ENCODE measurements at places on chromosomes 3 and 15. TPM values are rescaled to one million over a fixed set of nuclear protein-coding genes. Genes with fewer than 3 reads are reported as not detected.

DNA sequence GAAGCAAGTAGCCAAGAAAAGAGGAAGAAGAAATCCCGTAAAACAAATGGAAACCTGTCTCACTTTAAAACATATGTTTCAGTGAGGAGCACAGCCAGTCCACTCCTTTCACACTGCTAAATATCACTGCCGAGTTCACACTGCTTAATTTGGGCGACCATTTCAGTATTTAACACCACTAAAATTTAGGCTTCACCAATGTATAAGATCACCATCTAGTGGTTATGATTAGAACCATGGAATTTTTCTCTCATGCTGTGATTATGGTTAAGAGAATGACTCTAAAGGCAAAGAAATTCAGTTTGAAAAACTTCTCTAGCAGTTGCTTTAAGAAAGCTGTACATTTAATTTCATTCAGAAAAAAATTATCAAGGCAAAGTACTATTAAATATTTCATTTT, 16.6 kb downstream of the SLC4A7 start:
- H3K4me3 ChIP-seq, result no peak overlapping the region
- H3K36me3 ChIP-seq, result peaks cover 4% of the 10 kb centered on the region
- no peak overlapping the region for H3K27ac ChIP-seq
- peak; percentile 72 for DNase-seq
- H3K4me1 ChIP-seq, result 0 out of 2 replicates have a peak, but pooled peaks cover 10% of the 10 kb centered on the region

- no peak overlapping the region for H3K4me3 ChIP-seq
- peak; percentile 84 for DNase-seq
- no peaks in the 10 kb centered on the region for H3K36me3 ChIP-seq
- H3K4me1 ChIP-seq, result peaks cover 41% of the 10 kb centered on the region
Measured at GRCh38 chr3:134348524-134348923, 25.7 kb downstream of the AMOTL2 start.

DNA sequence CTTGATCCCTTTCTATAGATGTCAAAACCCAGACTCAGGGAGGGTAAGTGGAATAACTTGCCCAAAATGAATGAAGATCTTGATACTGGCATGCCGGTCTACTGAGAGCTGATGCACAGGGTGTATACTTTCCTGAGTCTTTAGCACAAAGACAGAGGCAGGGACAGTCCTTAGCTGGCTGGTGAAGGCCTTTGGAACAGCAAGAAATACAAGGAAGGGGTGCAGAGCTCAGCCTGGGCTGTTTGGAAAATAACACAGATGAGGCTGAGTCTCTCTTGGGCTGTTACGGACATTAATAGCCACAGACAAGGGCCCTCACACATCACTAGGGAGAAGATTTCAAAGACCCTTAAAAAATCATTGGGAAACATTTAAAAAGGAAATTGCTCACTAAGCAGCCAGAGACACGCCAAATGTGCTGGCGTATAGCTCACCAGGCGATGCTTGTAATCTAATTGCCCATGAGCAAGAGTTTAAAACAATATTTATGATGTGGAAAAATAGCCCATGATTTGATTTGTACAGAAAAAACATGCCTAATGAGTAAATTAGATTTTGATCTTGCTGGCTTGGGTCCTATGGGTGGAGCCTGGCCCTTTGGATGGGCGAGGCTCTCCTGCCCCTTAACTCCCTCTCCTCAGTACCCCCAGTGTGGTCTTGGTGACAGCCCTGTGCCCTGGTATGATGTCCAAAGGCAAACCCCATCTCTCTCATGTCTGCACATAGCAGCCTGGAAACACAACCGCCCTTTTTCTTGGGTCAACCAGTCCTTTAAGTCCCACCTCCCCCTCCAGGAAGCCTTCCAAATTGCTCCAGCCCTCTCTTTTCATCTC, 81.8 kb upstream of the MRPS22 start:
- no peak overlapping the region for H3K4me3 ChIP-seq
- no peaks in the 10 kb centered on the region for H3K36me3 ChIP-seq
- no peaks in the 10 kb centered on the region for H3K4me1 ChIP-seq
- no peaks in the 10 kb centered on the region for H3K27me3 ChIP-seq
- H3K27ac ChIP-seq, result no peak overlapping the region

DNA sequence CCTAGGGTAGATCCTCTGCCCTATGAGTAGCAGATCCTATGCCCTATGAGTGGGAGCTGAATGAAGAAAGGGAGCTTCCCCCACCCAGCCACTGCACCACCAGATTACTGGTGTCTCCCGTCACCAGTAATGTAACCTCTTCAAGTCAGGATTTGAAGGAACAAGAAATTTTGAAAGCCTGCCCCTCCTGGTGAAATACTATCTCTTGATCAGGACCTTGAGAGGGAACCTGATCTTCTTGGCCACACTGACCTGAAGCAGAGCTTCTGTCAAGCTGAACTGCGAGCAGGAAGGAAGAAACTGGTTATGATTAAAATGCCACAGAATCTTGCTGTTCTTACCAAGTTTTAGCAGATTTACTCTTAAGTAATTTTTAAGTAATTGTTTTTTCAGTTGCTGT, 62.8 kb downstream of the RSL24D1 start:
- no peak overlapping the region for H3K27ac ChIP-seq
- no peaks in the 10 kb centered on the region for H3K36me3 ChIP-seq
- peaks cover 10% of the 10 kb centered on the region for H3K27me3 ChIP-seq
- no peaks in the 10 kb centered on the region for H3K4me1 ChIP-seq
- no peak for DNase-seq

- H3K4me1 ChIP-seq, result no peaks in the 10 kb centered on the region
- no peak for DNase-seq
- H3K27ac ChIP-seq, result no peak overlapping the region
- H3K36me3 ChIP-seq, result no peaks in the 10 kb centered on the region
- peaks cover 27% of the 10 kb centered on the region for H3K27me3 ChIP-seq
Measured at GRCh38 chr15:45009046-45009445, 13.9 kb upstream of the SORD start.

DNA sequence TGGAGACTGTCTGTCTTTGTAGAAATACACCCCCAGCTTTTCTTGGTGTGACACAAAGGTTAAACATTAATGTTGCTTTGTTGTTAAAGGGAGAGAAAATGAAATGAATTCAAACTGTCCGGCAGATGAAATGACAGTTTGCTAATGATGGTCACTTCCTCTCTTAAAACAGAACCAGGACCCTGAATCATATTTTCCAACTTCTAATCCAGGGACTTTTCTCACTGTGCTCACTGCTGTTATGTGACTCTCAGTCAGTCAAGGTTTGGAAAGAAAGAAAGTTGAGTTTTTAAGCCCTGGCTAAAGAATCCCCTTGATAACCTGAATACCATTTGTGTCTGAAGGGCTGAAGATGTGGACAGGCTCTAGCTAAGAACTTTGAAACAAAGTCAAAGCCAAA, 215.8 kb downstream of the AGBL1 start:
- H3K4me1 ChIP-seq, result no peaks in the 10 kb centered on the region
- no peak for DNase-seq
- no peak overlapping the region for H3K4me3 ChIP-seq
- no peaks in the 10 kb centered on the region for H3K36me3 ChIP-seq

DNA sequence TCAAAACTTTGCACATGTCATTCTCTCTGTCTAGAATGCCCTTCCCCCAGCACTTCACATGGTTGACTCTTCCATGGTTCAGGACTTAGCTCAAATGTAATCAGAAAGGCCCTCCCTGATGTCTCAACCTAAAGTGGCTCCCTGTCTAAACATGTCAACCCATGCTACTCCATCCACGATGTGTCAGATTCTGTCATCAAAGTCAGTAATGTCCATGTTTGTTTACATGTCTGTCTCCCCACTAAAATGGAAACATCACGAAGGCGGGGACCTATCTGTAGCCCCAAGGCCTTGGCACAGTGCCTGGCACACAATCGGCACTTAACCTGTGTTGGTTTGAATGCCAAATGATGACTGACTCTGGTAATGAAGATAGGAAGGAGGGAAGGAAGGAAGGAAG, 20.8 kb upstream of the SNTN start:
- H3K27me3 ChIP-seq, result no peaks in the 10 kb centered on the region
- H3K27ac ChIP-seq, result no peak overlapping the region
- no peaks in the 10 kb centered on the region for H3K4me1 ChIP-seq
- no peak for DNase-seq
- H3K36me3 ChIP-seq, result no peaks in the 10 kb centered on the region
- no peak overlapping the region for H3K4me3 ChIP-seq

DNA sequence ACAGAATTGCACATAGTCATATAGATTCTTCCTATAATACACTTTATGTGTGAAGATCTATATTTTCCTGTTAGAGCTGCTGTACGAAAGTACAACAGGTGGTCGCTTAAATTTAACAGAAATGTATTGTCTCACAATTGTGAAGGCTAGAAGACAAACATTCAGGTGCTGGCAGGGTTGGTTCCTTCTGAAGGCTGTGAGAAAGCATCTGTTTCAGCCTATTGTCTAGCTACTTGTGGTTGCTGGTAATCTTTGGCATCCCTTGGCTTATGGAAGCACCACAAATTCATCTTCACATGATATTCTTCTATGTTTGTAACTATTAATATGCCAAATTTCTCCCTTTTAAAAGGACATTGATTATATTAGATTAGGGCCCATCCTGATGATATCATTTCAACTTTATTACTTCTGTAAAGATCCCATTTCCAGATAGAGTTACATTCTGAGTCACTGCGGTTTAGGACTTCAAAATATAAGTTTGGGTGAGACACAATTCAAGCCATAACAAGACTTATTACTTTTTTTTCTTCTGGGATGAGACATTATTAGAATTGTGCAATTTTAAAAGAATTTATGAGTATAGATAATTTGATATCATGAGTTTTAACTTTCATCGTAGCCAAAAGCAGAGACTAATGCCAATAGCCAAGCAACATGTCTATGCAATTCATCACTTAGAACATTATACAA, 248.1 kb upstream of the BCHE start:
- H3K36me3 ChIP-seq, result no peaks in the 10 kb centered on the region
- H3K4me3 ChIP-seq, result no peak overlapping the region

GRCh38 chr3:152266221-152266995, 2.3 kb upstream of the MBNL1 start:
- peak overlapping the region; percentile 72 for H3K27ac ChIP-seq
- peak; percentile 92 for DNase-seq
- no peaks in the 10 kb centered on the region for H3K27me3 ChIP-seq
- no peaks in the 10 kb centered on the region for H3K36me3 ChIP-seq
- H3K4me1 ChIP-seq, result peaks cover 33% of the 10 kb centered on the region

DNA sequence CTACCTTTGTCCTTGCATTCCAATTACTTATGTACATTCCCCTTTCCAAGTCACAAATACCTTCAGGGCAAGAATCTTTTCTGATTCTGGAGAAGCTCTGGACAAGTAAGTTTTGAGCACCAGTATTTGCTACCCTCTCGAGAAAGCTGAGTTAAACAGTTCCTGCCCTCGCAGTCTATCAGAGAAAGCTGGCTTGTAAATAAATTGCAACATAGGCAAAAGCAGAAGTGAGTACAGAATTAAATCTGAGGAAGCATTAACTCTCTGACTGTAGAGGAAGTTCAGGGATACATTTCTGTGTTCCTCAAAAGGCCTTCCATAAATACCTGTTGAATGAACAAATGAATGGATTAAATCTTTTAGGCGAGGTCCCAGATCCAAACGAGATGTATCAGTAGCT, 1.2 kb downstream of the OSBPL11 start:
- peak overlapping the region; percentile 94 for H3K4me3 ChIP-seq
- DNase-seq, result peak; percentile 30
- H3K27ac ChIP-seq, result no peak overlapping the region

Gene HIGD1A
- total RNA-seq, result 154 TPM

Gene GCSAM
- total RNA-seq, result not detected

Gene NPAP1
- total RNA-seq, result not detected
